Pulmonary artery endothelial cell (primary cell): ENCODE measurements at places on chromosomes 4 and X.

GRCh38 chr4:74751856-74752255 lies 42.5 kb downstream of the BTC start:
- no peak for DNase-seq

DNA sequence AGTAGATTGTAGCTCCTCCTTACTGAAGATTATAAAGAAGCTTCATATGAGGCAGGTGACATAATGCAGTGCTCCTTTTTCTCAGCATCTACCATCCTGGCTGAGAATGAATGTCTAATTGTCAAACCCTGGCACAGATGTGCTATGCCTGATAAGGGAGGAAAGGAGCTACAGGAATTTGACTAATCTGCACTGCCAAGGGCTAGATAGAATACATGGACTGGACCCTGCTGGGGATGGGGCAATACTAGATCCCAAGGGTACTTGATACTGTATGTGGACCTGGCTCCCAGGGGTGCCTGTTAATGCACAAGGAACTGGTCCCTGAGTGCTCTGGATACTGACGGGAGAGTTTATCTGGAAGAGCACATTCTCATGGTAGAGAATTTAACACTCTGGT lies 362.2 kb upstream of the EMCN start:
- no peak for DNase-seq

- DNase-seq = no peak
Measured at GRCh38 chr4:111959222-111959621, 186.0 kb upstream of the FAM241A start.

DNA sequence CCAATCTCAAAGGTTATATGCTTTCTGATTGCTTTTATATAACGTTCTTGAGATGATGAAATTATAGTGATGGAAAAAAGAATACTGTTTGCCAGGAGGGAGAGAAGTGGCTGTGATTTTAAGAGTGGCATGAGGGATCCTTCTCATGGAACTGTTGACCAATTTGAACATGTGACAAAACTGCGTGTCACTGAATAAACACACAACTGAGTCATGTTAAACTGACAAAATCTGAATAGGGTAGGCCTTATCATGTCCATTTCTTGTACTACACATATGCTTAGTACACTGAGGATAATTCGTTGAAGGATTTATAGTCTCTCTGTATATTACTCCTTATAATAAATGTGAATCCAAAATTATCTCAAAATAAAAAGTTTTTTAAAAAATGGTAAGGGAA lies 22.2 kb upstream of the HSPA4L start:
- no peak for DNase-seq
